ENCODE measurements at places on chromosomes 7 and 10. TPM values are rescaled to one million over a fixed set of nuclear protein-coding genes. Genes with fewer than 3 reads are reported as not detected.

The ATRNL1 gene
- total RNA-seq, result 0.93 TPM

DNA sequence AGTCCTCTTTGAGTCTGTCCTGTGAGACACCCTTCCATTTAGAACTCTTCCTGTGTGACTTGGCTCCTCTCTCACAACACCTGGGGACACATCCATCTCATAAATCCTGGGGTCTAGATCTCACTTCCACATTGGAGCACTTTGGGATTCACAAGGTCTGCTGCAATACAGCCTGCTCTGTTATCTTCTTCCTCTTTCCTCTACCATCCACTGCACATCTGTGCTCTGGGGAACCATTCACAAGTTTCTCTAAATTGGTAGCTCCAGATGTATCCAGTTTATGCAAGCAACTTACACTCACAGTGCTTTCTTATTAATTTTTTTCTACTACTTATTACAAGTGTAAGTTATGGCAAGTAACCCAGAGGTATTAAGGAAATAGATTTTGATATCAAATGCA, 5.5 kb upstream of the FIGNL1 start:
- no peak for DNase-seq

GRCh38 chr10:514137-514671, 175.3 kb downstream of the DIP2C start:
- peak; percentile 73 for DNase-seq

The FEZF1 gene
- total RNA-seq, result not detected

DNA sequence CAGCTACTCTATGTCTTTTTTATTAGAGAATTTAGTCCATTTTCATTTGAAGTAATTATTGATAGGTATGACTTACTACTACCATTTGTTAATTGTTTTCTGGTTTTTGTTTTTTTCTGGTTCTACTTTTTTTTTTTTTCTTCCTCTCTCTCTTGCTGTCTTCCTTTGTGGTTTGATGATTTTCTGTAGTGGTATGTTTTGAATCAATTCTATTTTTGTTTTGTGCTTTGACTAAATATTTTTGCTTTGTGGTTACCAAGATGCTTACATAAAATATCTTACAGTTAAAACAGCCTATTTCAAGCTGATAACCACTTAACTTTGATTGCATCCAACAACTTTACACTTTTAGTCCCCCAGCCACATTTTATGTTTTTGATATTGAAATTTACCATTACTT, 3.3 kb upstream of the OR2F2 start:
- no peak for DNase-seq

- DNase-seq, result no peak
Observed at GRCh38 chr7:1603346-1604225, 33.8 kb upstream of the PSMG3 start.

DNA sequence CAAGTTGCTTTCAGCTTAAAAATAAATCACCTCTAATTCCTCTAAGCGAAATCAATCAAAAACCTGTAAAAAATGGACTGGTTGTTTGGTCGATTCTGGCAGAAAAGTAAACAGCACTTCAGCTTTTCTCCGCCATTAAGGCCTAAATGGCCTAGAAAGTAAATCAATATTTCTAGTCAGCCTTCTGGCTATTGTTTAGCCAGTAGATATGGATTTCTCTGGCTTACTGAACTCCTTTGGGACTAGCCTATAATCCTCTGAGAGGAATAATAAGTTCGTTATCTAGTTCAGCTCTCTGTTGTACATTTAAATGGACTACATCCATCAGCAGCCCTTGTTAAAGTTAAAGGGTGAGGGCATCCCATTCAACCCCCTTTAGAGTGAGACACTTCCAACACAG, 400.1 kb upstream of the ETV1 start:
- DNase-seq, result no peak

- no peak for DNase-seq
Observed at GRCh38 chr7:77265666-77266065, 66.0 kb upstream of the FGL2 start.

GRCh38 chr10:1596482-1597099, 140.7 kb downstream of the ADARB2 start:
- DNase-seq, result no peak

GRCh38 chr10:30743586-30743985, 114.0 kb upstream of the LYZL2 start:
- no peak for DNase-seq

GRCh38 chr7:104017001-104017400, 27.5 kb upstream of the RELN start:
- no peak for DNase-seq

DNA sequence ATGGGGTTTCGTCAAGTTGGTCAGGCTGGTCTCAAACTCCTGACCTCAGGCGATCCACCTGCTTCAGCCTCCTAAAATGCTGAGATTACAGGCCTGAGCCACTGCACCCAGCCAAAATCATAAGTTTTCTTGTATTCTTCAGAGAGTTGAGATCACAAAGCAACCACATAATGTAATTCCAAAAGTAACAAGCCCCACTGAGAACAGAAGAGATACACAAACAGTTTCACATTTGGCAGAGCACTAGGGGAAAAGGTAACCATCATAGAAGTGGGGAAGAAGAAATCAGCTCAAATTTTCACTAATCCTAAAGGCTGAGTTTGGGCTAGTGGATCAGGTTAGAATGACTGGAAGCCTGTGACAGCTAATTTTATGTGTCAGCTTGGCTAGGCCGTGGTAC, 5.4 kb upstream of the CEP41 start:
- DNase-seq, result no peak

GRCh38 chr10:9625304-9625703, 1392.4 kb upstream of the CELF2 start:
- DNase-seq, result no peak

GRCh38 chr10:101639141-101639900, 51.2 kb downstream of the DPCD start:
- no peak for DNase-seq

The SYCE1 gene
- total RNA-seq, result 0.87 TPM

DNA sequence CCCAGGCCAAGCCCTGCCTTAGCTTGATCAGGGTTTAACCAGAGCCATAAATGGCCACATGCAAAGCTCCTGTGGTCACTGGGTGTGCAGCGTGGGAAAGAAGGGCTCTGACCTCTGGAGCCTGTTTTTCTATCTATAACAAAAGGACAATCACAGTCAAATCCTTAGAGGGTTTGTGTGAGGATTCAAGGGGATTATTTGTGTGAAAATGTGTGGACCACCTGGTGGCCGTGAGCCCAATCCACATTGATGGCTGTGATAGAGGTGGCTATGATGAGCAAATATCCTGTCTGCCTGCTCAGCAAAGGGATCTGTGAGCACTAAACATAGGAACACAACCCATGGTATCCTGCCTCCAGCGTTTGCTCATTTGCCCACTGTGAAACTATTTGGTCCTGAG, 107.1 kb downstream of the C10orf90 start:
- DNase-seq, result no peak

The CYP3A5 gene
- 15.1 TPM for total RNA-seq

DNA sequence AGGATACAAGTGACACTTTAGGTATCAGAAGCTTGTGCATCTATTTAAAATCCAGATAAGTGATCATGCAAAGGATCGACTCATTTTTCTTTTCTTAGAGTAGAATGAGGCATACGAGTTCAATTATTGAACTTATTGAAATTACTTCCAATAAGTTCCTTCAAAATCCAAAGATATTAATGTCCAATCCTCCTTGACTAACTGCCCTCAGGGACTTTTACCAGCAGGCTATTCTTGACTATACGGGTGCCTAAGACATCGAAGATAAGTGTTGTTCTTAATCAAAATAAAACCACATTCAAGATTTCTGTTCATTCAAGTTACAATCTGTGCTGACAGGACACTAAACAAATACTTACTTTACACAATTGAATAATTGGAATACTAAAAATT, 74.5 kb upstream of the SP4 start:
- no peak for DNase-seq

- DNase-seq, result peak; percentile 73
Observed at GRCh38 chr7:47581438-47581803, 490 bp downstream of the TNS3 start.

- no peak for DNase-seq
Observed at GRCh38 chr7:48964074-48964473, 39.7 kb downstream of the CDC14C start.

GRCh38 chr7:128732521-128733277, 6.5 kb upstream of the CALU start:
- no peak for DNase-seq

- no peak for DNase-seq
Observed at GRCh38 chr7:77913977-77914607, 115.5 kb downstream of the PHTF2 start.

- no peak for DNase-seq
Observed at GRCh38 chr7:84021292-84021908, 173.2 kb downstream of the SEMA3A start.

GRCh38 chr10:113572520-113573290, 19.9 kb downstream of the HABP2 start:
- DNase-seq, result no peak

DNA sequence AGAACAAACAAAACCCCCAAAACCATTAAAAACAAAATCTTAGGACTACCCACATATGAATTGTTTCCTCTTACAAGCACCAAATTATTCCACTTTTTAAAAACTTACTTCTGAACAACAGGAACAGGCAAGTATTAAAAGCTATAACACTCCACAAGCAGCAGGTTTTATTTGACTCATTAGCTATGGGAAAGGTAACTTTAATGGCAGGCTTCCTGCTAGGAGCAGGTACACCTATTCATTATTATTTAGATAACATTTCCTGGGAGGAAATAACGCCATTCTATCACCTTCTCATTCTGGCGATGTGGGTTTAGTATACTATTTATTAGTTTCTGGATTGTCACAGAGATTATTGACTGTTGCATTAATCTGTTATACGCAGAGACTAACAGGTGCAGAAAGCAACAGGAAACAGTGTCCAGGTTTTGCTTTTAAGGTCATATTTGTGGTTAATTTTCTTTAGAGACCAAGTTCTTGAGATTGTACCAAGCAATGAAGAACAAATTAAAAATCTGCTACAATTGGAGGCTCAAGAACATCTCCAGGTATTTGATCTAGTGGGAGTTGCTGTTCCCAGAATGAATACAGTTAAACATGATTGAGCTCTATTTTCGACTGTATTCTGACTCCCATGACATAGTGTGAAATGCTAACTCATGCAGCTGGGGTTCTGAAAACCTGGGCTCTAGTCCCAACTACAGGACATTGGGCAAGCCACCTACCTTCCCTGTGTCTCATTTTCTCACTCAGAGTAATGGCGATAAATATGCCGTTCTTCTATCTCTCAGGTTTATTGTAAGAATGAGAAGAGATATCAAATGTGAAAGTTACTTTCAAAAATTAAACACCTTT, 2.0 kb downstream of the CPA2 start:
- DNase-seq, result no peak

The GIMAP6 gene
- total RNA-seq, result 61.7 TPM

The GRID2IP gene
- 0.46 TPM for total RNA-seq

The RASSF4 gene
- total RNA-seq, result 40.9 TPM

Data from upper lobe of right lung (tissue), 1 donor.